ENCODE measurements at places on chromosomes 5 and 9. TPM values are rescaled to one million over a fixed set of nuclear protein-coding genes. Genes with fewer than 3 reads are reported as not detected.

BAAT gene
- 0.22 TPM for total RNA-seq

LCN15 gene
- not detected for total RNA-seq

PRXL2C gene
- 18.0 TPM for total RNA-seq

DBH gene
- not detected for total RNA-seq

TNFSF15 gene
- total RNA-seq = 0.03 TPM

SHOC1 gene
- total RNA-seq = not detected

PLAC8L1 gene
- total RNA-seq = not detected

FREM1 gene
- total RNA-seq = 2.4 TPM

RORB gene
- 0.73 TPM for total RNA-seq

FBXO4 gene
- 5.1 TPM for total RNA-seq

HMCN2 gene
- total RNA-seq = 5.3 TPM

ACOT12 gene
- total RNA-seq = not detected

C9orf153 gene
- not detected for total RNA-seq

Measured in cardiac septum (tissue), 1 donor.